ENCODE measurements at places on chromosomes 5 and 9. TPM values are rescaled to one million over a fixed set of nuclear protein-coding genes. Genes with fewer than 3 reads are reported as not detected.

DNA sequence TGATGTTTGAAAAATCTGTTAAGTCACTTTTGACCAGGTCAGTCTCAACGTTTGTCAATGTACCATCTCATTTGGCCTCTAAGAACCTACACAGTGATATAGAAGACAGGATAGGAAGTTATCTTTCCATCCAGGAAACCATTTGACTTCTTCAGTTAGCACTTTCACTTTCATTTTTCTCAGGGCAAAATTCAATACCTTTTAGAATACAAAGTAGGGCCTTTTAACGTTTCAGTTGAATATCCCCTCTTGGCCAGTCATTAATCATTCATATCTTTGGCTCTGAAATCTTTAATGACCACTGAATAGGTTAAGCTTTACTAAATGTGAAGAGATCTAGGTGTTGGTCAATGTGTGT, 101.1 kb upstream of the GNAQ start:
- no peak overlapping the region for H3K27ac ChIP-seq
- no peaks in the 10 kb centered on the region for H3K36me3 ChIP-seq
- no peaks in the 10 kb centered on the region for H3K27me3 ChIP-seq
- no peaks in the 10 kb centered on the region for H3K4me1 ChIP-seq
- no peak for DNase-seq

GRCh38 chr9:38134611-38135237, 65.7 kb upstream of the SHB start:
- no peaks in the 10 kb centered on the region for H3K36me3 ChIP-seq
- H3K27ac ChIP-seq: no peak overlapping the region
- no peaks in the 10 kb centered on the region for H3K27me3 ChIP-seq
- no peaks in the 10 kb centered on the region for H3K4me1 ChIP-seq
- no peak overlapping the region for H3K4me3 ChIP-seq
- no peak for DNase-seq

GRCh38 chr5:32458880-32459495, 14.4 kb upstream of the ZFR start:
- H3K27me3 ChIP-seq: no peaks in the 10 kb centered on the region
- no peak overlapping the region for H3K27ac ChIP-seq
- no peak for DNase-seq
- no peaks in the 10 kb centered on the region for H3K4me1 ChIP-seq
- no peak overlapping the region for H3K4me3 ChIP-seq

GRCh38 chr9:121645003-121645402, 6.4 kb upstream of the DAB2IP start:
- H3K27ac ChIP-seq: no peak overlapping the region
- H3K36me3 ChIP-seq: no peaks in the 10 kb centered on the region
- DNase-seq: no peak
- H3K4me3 ChIP-seq: no peak overlapping the region
- H3K27me3 ChIP-seq: no peaks in the 10 kb centered on the region
- peaks cover 8% of the 10 kb centered on the region for H3K4me1 ChIP-seq

- H3K36me3 ChIP-seq: no peaks in the 10 kb centered on the region
- H3K27ac ChIP-seq: no peak overlapping the region
- no peaks in the 10 kb centered on the region for H3K27me3 ChIP-seq
Observed at GRCh38 chr5:38743562-38743961, 102.2 kb upstream of the OSMR start.

DNA sequence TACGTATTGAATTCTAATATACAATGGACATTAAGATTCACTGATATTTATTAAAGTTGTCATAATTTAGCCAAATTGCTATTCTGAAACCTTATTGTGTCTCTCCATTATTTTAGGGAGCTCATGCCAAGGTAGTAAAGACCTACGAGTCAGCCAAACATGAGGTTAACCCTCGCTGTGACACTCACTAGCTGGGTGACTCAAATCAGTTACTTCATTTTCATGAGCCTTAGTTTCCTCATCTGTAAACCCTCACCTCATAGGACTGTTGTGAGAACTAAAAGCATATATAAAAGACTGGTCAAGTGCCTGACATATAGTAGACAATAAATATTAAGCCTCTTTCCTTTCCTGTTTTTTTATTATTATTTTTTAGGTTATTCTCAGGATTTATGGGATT, 44.0 kb upstream of the PCA3 start:
- no peak for DNase-seq
- H3K4me1 ChIP-seq: no peaks in the 10 kb centered on the region
- no peaks in the 10 kb centered on the region for H3K27me3 ChIP-seq
- no peak overlapping the region for H3K27ac ChIP-seq
- no peak overlapping the region for H3K4me3 ChIP-seq

- no peak for DNase-seq
- no peak overlapping the region for H3K4me3 ChIP-seq
- no peaks in the 10 kb centered on the region for H3K27me3 ChIP-seq
- no peak overlapping the region for H3K27ac ChIP-seq
- H3K4me1 ChIP-seq: no peaks in the 10 kb centered on the region
Observed at GRCh38 chr5:91235271-91235694, 147.8 kb downstream of the ARRDC3 start.

DNA sequence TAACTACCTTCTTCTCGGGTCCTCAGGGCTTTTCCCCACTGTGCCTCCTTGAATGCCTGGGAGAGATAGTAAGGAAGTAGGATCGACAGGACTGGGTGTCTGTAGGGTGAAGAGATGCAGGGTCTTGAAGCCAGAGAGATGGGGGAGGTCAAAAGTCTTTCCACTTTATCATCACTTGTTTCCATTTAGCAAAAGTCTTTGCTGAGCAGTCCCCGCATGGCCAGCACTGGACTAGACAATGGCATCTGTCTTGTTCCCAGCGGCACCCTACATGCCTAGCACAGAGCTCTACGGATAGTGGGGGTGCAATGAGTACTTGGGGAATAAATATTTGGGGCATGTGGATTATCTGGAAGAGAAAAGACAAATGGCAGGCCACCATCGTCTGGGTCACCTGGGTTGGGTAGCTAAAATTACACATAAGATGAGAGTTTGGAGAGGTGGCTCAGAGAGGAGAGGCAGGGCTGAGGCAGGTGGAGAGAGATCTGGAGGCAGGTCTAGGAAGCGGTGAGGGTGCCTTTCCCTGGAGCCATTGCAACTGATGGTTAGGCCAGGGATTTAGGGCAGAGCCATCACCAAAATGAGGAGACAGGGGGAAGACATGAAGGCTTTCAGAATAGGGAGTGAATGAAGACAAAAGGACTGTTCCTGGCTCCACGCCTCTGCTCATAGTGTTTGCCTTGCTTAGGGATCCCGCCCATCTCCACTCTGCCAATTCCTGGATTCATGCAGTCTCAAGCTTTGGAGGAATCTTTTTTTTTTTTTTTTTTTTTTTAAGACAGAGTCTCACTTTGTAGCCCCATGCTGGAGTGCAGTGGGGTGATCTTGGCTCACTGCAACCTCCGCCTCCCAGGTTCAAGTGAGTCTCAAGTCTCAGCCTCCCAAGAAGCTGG, 250.8 kb upstream of the KLF4 start:
- H3K4me1 ChIP-seq: no peaks in the 10 kb centered on the region
- no peak overlapping the region for H3K4me3 ChIP-seq
- DNase-seq: peak; percentile 73
- peak overlapping the region; percentile 59 for H3K27ac ChIP-seq

DNA sequence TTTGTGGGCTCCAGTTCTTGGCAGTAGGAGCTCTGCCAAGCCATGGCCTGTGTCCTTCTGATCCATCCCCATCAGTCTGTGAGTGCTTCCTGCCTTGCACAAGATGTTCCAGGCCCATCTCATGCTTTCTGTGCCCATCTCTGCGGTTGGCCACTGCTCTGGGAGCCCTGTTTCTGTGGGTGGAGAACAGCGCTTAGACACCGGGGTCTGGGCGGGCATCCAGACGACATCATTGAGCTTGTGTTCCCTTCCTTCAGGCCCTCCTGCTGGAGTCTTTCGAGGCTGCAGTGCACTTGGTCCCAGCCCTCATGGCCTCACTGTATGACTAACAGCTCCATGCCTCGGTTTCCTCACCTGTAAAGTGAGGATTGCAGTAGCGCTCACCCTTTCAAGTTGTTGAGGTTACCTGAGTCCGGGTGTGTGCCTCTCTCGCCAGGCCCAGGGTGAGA, 14.9 kb upstream of the CARD19 start:
- no peaks in the 10 kb centered on the region for H3K27me3 ChIP-seq
- no peak overlapping the region for H3K27ac ChIP-seq
- no peaks in the 10 kb centered on the region for H3K36me3 ChIP-seq
- H3K4me1 ChIP-seq: peaks cover 12% of the 10 kb centered on the region
- DNase-seq: peak; percentile 24

DNA sequence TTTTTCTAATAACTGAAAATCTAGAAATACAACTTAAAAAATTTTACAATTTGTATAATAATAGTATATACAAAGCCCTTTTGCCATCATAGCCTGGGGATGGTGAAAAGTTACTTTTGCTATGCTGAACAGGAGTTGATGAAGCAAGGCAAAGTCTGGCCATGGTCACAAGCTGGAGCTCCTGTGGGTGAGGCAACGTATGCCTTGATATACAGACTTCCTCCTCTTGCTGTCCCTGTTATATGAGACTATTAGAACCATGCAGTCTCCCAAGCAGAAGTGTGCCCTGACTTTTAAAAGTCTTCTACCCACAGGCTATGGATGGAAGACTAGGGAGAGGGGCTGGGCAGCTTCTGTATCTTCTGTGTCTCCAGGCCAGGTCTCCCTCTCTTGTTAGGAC, 15.7 kb downstream of the FAM151B start:
- peaks cover 19% of the 10 kb centered on the region for H3K4me1 ChIP-seq
- no peak for DNase-seq
- peaks cover 4% of the 10 kb centered on the region for H3K36me3 ChIP-seq
- no peaks in the 10 kb centered on the region for H3K27me3 ChIP-seq
- no peak overlapping the region for H3K4me3 ChIP-seq

DNA sequence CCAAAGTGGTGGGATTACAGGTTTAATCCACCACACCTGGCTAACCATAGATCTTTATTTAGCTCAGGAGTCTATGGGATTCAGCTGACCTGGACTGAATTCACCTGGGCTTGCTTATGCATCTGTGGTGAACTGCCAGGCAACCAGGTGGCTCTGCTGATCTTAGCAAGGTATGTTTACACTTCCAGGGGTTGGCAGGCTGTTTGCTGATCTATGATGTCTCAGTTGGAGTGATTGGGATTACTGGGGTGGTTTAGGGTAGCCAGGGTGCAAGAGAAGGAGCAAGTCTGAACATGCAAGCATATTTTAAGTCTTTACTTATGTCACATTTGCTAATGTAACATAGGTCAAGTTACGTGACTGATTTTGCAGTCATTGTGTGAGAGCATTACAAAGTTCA, 63.6 kb upstream of the JAK2 start:
- H3K36me3 ChIP-seq: no peaks in the 10 kb centered on the region
- no peak for DNase-seq
- H3K27ac ChIP-seq: no peak overlapping the region
- H3K27me3 ChIP-seq: no peaks in the 10 kb centered on the region

The KCNV2 gene
- not detected for total RNA-seq

The PSAT1 gene
- total RNA-seq: 15.9 TPM

The FGF1 gene
- total RNA-seq: 0.41 TPM

The FAM193B gene
- total RNA-seq: 73.9 TPM

The SLF1 gene
- 5.7 TPM for total RNA-seq

The C5orf46 gene
- not detected for total RNA-seq

All from left lung (tissue), 14 donors.